Cerebellum (tissue), 4 donors: ENCODE measurements at places on chromosomes 4 and X. TPM values are rescaled to one million over a fixed set of nuclear protein-coding genes. Genes with fewer than 3 reads are reported as not detected.

GLRA3 gene
- total RNA-seq: 8.1 TPM

PCYT1B gene
- total RNA-seq: 21.2 TPM

SHROOM2 gene
- total RNA-seq: 22.5 TPM

CACNA1F gene
- total RNA-seq: 0.36 TPM

DMRTC1 gene
- total RNA-seq: not detected

KLKB1 gene
- total RNA-seq: 0.45 TPM
